Daoy (cell line): ENCODE measurements at places on chromosomes 4 and X.

DNA sequence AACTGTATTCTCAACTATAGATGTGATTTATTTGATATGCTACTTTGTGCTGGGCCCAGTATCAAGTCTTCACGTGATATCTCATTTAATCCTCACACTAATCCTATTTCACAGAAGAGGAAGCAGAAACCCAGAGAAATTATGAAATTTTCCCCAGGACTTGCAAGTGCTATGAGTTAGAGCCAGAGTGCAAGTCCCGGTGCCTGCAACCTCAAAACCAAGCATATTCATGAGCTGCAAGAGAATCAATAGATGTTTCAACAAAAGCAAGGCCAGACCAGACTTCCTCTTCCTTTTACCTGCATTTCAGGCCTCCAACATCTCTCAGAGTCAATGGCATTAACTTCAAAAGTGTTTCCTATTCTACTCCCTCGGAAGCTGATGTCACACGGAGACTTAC lies 92.2 kb upstream of the GATB start:
- no peak for DNase-seq

- no peak for DNase-seq
Measured at GRCh38 chr4:140014284-140014683, 139.7 kb downstream of the MAML3 start.

GRCh38 chrX:5163663-5164062 lies 1065.0 kb downstream of the NLGN4X start:
- no peak for DNase-seq

GRCh38 chr4:2248044-2248780 lies 6.3 kb upstream of the HAUS3 start:
- DNase-seq = peak; percentile 2

DNA sequence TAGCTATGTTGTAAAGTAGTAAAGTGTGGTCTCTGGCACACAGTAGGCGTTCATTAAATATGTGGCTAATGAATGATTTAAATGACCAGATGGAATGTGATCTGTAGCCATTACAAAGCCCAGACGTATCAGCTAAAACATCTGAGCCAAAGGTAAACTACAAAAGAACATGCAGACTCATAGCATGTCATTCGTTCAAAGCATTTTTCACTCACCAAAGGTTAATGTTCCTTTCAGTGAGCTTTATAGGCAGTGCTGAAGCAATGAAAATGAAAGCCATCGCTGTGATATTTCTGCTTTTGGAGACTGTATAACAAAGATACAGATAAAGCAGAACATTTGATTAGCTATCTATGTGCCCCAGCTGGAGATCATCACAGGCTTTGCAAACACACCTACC lies 50.5 kb downstream of the F9 start:
- no peak for DNase-seq
